ENCODE measurements at places on chromosomes 1 and 21.

DNA sequence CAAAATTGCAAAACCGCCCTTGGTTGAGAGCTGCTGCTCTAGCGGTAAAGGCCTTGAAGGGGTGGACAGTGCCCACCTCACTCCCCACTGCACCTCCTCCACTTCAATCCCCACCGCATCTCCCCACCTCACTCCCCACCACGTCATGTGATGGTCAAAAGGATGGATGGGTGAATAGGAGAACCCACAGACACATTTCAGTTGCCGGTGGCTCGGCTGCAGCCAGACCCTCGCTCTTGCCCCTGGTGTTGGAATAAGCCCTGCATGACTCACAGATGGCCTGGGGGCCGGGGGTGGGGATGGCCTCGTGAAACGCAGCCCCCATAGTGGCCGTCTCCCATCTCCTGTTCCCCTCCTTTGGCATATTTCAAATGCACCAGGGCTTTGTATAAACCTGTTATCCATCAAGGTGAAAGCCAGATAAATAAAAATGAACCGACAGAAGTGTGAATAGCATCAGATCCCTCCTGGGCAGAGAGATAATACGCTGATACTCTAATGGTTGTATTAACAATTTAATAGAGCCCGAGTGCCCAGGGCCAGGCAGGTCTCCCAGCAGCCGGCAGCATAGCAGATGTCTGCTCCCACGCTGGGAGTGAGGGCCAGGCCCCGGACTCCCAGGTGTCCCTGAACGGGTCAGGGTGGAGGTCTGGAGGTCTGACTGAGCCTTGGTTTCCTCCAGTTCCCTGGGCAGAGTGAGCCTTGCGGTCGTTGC, 300.3 kb downstream of the NPHP4 start:
- no peak for DNase-seq

GRCh38 chr21:25487046-25487594, 120.2 kb downstream of the MRPL39 start:
- no peak for DNase-seq

GRCh38 chr1:27487966-27488884, 1.7 kb downstream of the WASF2 start:
- DNase-seq, result no peak

GRCh38 chr1:225651376-225651871, 1.5 kb downstream of the ENAH start:
- DNase-seq, result no peak

GRCh38 chr21:26127918-26128317, 42.7 kb downstream of the APP start:
- DNase-seq, result no peak

DNA sequence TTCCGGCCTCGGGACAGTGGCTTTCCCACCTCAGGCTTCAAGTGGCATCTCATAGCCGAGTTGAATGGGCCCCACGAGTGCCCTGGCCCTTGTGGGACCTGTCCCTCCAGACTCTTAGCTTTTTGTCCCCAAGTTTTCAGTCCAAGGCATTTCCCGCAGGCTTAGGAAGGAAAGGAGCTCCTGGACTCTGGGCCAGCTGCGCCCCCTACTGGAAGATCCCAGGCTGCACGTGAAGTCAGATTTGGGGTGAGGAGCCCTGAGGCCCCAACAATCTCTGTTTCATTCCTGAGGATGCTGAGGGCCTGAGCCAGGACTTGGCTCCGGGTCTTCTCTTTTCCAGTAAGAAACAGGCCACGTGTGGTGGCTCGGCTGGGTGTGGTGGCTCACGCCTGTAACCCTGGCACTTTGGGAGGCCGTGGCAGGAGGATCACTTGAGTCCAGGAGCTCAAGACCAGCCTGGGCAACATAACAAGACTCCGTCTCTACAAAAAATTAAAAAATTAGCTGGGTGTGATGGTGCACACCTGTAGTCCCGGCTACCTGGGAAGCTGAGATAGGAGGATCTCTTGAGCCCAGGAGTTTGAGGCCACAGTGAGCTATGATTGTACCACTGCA, 67.4 kb downstream of the ARHGEF10L start:
- peak; percentile 60 for DNase-seq

GRCh38 chr1:174654560-174654959, 206.8 kb downstream of the GPR52 start:
- DNase-seq, result no peak

- DNase-seq, result no peak
Measured at GRCh38 chr1:162861101-162861500, at the start of gene CCDC190. TSS of gene CCDC190 (minus strand) at chr1:162861175. CDS start at chr1:162859646, 1,529 bp downstream.

DNA sequence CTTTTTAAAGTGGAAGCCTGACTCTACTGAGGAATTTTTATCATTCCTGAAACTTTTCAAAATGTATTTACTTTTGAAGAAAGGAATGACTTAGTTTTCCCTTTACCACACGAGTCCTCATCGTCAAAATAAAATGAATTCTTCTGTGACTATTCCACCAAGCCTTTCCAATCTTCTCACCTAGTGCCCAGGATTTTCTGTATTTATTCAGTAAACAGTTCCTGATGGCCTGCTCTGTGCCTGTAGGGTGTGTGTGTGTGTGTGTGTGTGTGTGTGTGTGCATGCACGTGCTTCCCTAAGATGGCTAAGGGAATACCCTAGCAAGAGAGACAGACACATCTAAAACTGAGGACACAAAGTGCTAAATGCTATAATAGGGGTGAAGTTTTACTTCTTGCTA, 395.0 kb upstream of the USP24 start:
- DNase-seq, result no peak
